NCI-H1436 treated with DMSO at 0.1 percent for 48 hours (cell line): ENCODE measurements at places on chromosomes 2 and 18.
A peak's percentile ranks its signal among the peaks of the same experiment; 100 is the strongest.

GRCh38 chr2:237919593-237919992, 47.2 kb upstream of the UBE2F start:
- no peak for DNase-seq

- no peak for DNase-seq
These were observed 1.3 kb downstream of the SP9 start for GRCh38 chr2:174335988-174336500.

GRCh38 chr2:128633501-128633900, 314.8 kb upstream of the HS6ST1 start:
- no peak for DNase-seq

- no peak for DNase-seq
These were observed 185.0 kb downstream of the DOK6 start for GRCh38 chr18:69585696-69586095.

- no peak for DNase-seq
These were observed 22.1 kb upstream of the TCF7L1 start for GRCh38 chr2:85110991-85111560.

- no peak for DNase-seq
These were observed 6.0 kb upstream of the UGT1A5 start for GRCh38 chr2:233706720-233707119.

- no peak for DNase-seq
These were observed 7.1 kb upstream of the KLF11 start for GRCh38 chr2:10036095-10036884.

DNA sequence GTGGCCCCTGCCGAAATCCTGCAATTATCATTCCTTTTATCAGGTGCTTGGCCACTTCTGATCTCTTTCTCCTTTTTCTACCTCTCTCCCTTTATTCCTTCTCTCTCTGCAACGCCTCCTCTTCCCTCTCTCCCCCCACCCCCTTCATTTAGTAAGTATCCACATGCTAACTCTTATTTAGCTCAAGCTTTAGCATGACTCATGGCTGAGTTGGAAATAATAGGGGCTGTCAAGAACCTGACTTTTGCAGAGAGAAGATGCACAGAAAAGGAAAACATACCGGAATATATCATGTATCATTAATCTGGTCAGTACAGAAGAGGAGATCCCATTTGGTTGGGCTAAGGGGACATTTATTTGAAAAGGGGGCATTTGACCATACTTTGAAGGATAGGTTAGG, 33.1 kb downstream of the FAM171B start:
- no peak for DNase-seq

DNA sequence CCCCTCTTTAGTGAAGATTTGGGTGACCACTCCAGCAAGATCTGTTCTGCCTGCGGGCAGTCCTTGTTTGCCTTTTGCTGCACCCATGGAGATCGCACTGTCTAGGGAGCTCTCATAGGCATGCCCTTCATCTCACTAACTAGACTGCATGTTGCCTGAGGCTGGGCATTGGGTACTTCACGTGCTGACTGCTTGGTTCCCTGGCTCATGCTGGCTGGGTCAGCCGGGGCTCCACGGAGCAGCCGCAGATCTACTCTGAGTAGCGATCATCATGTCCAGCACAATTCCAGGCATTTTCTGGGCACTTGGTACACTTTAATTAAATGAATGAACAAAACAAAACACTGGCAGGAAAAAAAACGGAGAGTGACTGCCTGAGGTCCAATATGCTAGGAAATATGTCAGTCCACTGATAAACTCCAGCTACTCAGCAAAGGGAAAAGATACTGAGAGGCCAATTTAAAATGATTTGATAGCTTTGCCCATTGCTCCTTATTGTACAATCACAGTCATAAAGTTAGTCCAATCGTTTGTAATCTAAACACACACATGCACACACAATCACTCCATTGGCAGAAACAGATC, 220.3 kb downstream of the C1D start:
- no peak for DNase-seq

GRCh38 chr2:149652926-149653325, 65.4 kb upstream of the MMADHC start:
- DNase-seq: no peak

DNA sequence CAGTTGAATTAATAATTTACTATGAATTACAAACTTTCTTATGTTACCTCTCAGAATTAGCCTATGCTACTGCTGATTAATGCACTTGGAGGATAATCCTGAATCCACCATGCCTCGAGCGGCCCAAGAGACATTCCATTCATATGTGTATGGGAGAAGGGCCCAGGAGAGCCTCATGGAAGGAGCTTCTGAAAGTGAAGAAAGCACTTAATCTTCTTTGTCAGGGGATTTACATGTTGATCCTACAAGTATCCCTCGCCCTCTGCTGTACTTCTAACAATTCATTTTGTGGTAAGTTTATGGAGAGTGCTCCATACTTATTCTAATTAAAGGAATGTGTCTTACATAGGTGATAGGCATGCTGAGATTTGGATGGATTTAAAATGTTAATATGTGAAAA, 1189.1 kb upstream of the NXPH2 start:
- DNase-seq: no peak

GRCh38 chr2:55627915-55628314, 10.5 kb upstream of the PPP4R3B start:
- no peak for DNase-seq

DNA sequence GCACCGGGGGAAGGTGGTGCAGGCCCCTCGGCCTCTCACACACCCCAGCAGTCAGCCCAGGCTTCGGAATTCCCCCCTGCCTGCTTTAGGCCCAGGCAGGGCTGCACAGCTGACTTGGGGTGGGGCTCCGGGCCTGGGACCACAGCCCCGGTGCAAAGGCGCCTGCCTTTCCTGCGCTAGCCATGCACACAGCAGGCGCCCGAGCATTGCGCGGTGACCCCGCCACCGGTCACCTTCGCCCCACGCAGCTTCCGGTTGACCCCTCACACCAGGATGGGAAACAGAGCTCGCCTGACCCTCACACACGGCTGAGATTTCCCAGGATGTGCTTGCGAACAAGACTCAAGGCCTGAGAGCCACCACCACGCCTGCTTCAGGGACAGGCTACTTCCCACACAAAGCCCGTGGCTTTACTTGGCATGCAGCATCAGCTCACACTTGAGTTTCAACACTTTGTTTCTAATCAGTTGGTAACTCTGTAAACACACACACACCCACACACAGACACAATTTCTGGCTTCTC, 46.0 kb downstream of the SLC66A2 start:
- DNase-seq: no peak

DNA sequence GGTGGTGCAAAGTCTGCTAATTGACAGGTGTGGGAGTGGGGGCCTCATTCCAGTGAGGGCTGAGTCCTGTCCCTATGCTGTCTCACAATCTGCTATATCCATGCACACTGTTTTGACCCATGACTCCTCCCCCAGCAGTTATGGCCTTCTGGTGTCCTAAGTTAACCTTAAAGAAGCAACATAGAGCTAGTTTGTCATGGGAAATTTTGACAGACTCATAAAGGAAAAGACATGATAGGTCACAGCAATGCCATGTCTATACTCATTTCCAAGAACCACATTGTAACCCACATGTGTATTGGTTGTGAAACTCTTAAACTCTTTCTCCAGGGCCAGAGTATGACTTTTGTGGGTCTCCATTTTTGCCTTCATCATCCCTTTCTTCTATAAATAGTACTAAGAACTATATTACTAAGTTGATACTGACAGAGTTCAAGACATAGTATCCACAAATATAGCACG, 78.2 kb upstream of the SLC1A4 start:
- no peak for DNase-seq

- DNase-seq: peak; percentile 39
These were observed 229.5 kb upstream of the ZC3H15 start for GRCh38 chr2:186256540-186256939.

GRCh38 chr2:195364015-195364965, 292.7 kb upstream of the SLC39A10 start:
- no peak for DNase-seq

DNA sequence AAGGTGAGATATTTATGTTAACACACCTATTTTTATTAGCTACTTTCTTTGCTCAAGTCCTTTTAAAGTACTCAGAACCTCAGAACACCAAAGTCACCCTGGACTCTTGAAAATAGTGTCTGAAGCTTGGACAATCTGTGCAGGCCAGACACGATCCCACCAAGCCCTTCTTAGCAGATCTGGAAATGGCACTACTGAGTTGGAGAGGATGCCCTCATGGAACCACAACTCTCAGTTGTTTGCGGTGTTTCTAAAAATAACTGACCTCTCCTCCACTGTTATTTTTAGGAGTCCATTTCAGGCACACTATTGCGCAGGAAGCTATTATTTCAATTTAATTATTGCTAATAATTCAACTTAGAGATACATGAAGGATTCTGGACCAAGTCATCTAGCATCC, 103.5 kb upstream of the ITGB6 start:
- no peak for DNase-seq

- no peak for DNase-seq
These were observed 37.8 kb upstream of the CCDC195 start for GRCh38 chr2:224753743-224754540.

DNA sequence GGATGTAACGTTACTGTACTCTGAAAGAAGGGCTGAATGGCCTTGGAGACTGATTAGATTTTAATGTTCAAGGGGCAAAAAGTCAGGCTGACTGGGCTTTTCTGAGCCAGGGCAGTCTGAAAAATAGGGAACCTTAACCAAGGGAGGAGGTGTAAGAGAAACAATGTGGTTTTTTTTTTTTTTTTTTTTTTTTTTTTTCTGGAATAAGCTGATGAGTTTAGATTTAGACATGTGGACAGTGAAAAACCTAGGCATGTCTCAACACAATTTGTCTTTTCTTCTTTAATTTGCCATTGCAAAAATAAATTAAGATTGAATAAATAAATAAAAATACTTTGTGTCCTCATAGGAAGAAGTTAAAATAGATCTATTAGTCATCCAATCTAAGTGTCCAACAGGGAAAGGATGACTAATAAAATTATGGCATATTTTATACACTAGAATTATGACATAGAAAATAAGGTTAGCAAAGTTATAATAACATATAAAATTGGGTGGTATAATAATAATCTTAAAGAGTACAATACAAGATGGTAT, 237.6 kb upstream of the TRIB2 start:
- no peak for DNase-seq

DNA sequence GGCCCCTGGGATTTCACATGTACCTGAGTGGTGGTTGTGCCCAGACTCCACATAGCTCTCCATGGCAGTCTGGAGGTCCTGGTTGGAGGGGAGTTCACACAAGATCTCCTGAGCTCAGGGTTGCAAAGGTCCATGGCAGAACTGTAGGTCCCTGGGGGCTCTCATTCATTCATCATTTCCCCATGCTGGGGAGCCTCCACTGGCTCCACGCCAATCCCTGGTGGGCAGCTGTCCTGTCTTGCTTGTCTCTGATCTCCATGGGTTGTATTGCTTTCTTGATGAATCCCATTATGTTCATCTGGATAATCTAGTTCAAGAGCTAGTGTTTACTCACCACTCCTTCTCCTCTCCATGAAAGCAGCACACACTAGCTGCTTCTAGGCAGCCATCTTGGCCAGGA, 42.4 kb downstream of the ZSWIM2 start:
- no peak for DNase-seq

- DNase-seq: no peak
These were observed 1.2 kb downstream of the ZNF514 start for GRCh38 chr2:95158441-95158840.

DNA sequence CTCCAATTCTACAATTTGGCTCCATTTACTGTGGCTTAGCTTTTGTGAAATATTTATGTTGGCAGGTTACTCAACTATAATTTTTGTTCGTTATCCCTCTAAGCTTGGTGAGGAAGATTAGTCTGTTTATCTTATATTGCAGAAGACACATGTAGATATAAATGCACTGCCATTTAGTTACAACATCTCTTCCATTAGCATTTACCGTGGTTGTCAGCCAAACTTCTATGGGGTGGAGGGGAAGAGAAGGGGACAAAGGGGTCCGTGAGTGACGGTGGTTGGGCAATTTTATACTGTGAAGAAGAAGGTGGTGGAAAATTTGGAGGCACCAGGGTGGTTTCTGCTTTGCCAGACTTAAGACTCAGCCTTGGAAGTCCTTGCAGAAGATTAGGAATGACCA, 117.6 kb upstream of the CXCR4 start:
- no peak for DNase-seq

DNA sequence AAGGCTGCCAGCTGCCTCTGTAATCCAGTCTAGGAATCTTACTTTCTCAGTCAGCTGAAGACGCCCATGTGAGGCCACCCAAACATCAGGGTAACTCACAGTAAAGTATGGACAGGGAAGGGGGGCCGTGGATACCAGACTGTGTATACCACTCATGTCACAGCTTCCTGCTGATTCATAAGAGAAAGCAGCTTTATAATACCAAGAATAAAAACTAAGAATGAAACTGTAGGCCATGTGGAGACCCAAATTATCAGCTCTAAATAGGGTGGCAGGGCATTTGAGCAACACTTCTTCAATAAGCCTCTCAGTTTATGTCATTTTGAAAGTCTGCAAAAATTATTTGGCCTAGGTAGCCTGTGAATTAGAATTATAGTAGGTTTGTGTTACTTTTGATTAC, 115.0 kb upstream of the CDCA7 start:
- no peak for DNase-seq

- no peak for DNase-seq
These were observed 150.9 kb downstream of the CD8B2 start for GRCh38 chr2:106638043-106638442.

DNA sequence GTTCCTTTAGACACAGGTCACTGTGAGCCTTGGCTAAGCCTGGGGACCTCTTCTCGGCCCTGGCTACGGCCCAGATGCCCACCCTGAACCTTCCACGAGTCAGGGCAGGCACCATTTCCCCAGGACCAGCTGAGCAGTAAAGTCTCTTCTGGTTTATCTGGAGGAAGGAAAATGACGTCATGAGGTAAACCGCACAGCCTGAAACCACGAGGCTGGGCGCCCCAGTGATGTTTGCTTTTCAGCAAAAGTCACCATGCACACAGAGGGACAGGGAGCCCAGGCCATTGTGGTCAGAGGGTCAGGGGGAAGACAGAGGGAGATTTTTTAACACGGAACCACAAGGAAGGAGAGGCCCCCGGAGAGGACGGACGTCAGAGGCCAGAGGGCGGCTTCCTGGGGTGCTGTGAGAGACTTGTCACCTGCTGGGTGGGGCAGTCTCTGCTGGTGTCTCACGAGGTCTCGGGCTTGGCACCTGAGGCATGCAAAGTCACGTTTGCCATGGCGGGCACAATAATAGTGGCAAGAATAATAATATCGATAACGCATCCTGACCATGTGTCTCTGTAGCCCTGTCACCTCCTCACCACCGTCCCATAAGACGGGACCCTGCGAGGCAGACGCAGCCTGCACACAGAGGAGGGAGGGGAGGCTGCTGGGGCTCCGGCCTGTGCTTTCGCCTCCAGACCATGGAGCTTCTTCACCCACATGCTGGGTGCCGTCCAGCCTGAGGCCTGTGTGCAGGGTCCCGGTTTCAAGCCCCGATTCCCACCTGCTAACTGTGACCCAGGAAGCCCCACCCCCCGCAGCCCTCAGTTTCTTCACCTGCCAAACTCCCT, 33.2 kb upstream of the FOSL2 start:
- DNase-seq: no peak
